ENCODE measurements at places on chromosomes 6 and 20.

GRCh38 chr20:53975761-53976160 lies 94.6 kb downstream of the BCAS1 start:
- no peak for DNase-seq

DNA sequence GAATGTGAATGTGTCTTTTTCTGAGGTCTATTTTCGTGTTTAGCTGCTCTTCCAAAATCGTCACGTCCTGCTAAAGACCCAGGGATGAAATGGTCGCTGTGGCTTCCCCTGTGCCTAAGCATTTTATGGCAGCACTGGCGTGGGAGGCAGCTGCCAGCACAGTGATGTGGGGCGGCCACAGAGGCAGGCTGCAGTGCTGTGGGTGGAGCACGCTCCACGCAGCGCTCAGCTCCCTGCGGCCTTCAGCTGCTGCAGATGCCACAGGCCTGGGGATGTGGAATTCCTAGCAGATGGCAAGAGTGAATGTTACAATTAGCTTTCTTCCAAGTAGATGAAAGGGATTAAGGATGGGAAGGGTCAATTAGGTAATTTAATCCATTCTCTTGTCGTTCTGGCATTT lies 242.6 kb downstream of the SMOC2 start:
- no peak for DNase-seq

- no peak for DNase-seq
Observed at GRCh38 chr20:58640446-58640845, 10.6 kb upstream of the STX16 start.

GRCh38 chr20:37828684-37829083 lies 74.2 kb upstream of the VSTM2L start:
- no peak for DNase-seq

- no peak for DNase-seq
Observed at GRCh38 chr20:54133434-54134427, 40.1 kb downstream of the CYP24A1 start.

- peak; percentile 62 for DNase-seq
Observed at GRCh38 chr20:50192364-50193198, 2.0 kb downstream of the CEBPB start.

DNA sequence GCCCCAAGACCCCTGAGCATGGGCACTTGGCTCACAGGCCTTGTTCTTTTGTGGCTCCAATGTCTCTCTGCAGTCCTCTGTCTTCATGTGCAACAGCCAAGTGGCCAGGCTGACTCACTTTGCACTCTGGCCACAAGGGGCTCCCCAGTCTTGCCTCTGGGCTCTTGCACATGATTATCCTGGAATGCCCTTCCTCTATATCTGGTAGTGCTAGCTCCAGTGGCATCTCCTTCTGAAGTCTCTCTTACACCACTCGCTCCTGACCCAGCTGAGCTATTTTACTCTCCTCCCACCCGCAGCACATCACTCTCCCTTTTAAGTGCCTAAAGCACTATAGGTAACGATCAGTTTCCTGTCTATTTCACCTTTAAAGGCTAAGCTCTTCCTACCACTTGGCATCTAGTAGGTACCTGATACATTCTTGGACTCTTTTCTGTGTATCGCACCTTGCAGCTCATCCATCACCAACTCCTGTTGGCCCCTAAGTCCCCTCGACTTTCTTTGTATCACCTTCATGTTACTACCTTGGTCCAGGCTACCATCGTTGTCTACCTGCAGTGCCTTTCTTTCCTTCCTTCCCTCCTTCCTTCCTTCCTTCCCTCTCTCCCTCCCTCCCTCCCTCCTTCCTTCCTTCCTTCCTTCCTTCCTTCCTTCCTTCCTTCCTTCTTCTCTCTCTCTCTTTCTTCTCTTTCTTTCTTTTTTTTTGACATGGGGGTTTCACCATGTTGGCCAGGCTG lies 211.9 kb upstream of the RNF24 start:
- DNase-seq = no peak

DNA sequence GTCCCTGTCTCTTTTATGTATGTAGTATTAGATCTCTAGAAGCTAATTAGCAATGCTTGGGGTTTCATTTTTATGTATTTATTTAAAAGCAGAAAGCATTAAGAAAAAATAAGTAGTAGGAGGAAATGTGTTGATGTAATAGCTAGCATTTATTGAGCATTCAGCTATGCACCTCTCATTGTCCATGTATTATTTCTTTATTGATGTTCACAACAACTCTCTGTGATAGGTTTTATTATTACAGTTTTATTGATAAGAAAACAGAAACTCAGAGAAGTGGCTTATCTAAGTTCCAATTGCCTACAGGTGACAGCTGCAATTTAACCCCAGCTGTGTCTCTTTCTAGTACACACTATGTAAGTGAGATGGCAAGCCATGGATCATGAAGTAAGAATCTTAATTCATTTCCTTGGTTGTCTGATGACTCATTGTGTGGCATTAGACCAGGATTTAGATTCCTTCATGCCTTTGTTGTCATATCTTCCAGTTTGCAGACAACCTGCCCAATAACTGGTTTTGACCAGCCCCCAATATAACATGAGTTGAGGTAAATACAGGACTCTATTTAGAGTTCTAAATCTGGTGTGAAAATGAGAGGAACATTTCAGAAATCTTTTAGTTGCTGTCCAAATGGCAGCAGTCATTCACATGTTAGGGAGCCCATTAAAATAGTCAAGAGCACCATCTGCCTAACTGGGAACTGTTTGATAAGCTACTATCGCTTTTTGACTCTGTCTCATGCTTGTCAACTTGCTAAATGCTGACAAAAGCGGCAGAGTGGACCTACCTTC lies 170.8 kb upstream of the PHACTR1 start:
- DNase-seq = no peak

DNA sequence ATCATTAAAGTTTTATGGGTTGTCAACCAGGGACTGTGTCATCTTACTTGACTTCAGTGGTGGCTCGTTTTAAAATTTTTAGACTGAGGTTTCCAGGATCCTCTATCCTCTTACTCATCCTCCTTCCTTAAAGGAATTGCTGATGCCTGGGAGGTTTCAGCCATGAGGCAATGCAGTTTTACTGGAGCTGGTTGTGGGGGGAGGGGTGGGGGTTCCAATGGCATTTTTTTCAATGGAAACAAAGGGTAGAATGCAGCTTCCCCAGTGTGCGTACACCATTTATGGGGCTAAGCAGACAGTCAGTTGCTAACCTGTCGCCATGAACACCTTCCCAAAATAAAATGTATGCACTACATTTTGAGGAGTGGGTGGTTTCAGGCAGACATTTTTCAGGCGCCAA lies 88.0 kb downstream of the METTL24 start:
- no peak for DNase-seq

- DNase-seq = no peak
Observed at GRCh38 chr6:20688710-20689500, 154.6 kb downstream of the CDKAL1 start.

DNA sequence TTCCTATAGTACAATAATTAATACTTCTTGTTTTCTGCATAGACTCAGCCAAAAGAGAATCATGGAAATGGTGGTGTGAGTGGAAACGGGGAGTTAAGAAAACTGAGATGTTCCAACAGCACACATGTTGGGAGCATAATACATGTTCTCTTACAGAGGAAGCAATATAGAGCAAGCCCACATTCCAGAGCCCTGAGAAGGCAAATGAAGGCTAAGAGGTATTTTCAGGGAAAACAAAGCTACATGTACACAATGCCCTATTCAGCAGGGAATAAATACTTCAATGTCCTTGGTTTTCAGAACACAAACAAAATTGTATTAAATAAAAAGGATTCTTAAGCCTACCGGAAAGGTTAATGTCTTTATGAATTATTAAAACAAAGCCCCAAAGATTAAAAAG lies 35.1 kb upstream of the SMIM8 start:
- no peak for DNase-seq

DNA sequence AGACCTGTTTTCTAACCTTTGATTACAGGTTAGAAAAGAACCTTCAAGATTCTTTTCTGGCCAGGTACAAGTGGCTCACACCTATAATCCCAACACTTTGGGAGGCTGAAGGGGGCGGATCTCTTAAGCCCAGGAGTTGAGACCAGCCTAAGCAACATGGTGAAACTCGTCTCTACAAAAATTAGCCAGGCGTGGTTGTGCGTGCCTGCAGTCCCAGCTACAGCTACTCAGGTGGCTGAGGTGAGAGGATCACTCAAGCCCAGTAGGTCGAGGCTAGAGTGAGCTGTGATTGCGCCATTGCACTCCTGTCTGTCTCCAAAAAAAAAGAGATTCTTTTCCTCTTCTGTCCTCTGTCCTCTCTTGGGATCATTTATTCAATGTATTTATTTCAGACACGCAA lies 14.5 kb downstream of the PPIL1 start:
- DNase-seq = no peak

GRCh38 chr6:24822696-24823095 lies 24.0 kb upstream of the ARMH2 start:
- no peak for DNase-seq

- DNase-seq = no peak
Observed at GRCh38 chr20:62642666-62643520, 590 bp downstream of the SLCO4A1 start.

DNA sequence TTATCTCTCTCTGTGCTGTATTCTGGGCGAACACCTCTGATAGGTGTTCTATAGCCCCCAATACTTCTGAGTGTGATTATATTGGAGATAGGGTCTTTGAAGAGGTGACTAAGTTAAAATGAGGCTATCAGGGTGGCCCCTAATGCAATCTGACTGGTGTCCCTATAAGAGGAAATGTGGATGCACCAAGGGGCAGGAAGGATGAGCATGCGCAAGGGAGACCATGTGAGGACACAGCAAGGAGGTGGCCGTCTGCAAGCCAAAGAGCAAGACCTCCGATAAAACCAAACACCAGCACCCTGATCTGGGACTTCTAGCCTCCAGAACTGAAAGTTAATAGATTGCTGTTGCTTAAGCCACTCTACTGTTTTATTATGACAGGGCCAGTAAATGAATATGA lies 69.2 kb downstream of the CHMP4B start:
- DNase-seq = no peak

DNA sequence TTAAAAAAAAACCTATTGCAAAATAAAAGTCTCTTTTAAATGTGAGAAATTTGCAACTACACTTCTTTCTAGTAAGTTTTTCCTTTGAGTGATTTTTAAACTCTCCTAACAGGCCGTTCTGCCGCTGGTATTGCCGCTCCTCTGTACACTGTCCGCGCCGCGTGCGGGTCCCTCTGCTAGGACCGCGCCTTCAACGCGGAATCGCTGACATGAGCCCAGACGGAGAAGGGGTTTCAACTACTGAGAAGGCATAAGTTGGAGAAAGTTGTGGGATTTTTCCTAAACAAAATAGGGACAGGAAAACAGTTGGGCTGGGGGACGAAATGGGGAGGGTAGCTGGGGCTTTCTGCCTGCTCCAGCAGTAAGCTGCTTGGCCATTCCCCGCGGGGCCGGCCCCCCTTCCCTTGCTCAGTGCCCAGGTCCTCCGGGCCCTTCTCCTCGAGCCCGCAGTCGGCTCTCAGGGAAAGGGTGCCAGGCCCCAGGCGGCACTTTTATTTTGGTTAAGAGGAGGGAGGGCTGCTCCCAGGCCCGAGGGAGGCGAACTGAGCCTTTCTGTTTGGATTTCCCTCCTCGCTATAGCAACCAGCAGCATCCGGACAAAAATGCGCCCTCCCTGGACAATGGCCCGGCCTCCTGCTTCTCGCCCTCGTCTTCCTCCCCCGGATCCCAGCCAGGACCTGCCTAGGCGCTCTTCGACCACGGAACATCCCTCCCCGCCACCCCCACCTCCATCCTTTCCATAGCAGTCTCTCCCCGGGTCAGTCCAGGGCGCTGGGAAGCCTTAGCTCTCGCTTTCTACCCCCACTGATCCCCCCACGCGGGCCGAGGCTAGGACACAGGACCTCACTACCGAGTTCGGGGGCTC lies 6.8 kb upstream of the POU3F2 start:
- no peak for DNase-seq

DNA sequence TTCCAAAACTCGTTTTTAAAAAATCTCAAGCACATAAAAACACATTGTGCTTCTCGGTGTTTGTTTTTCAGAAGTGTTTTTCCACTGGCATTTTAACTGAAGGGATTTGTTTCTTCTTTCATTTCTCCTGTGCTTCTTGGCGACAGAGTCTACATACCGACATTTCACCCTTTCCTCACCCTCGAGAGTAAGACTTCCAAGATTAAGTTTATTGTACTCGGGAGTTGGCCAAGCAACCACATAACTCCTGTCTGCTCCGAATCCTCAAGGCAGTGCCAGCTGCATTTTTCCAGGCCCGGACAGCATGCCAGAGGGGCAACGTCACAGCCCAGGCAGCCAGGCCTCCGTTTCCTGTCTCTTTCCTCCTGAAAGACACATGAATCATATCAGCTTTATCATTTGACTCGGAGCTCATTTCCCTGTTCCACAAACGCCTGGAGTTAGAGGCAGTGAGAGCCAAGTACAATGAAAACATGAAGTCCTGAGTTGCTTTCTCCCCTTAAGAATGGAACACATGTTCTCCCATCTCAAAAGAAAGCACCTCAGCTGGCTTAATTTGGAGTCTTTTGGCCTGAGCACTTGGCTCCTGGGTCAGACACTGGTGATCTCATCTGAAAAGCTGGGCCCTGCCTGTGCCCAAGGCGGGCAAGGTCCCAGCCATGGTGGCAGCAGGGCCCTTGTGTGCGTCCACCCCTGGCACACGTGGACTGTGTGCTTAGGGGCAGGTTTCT lies 23.2 kb upstream of the FAM50B start:
- no peak for DNase-seq

- no peak for DNase-seq
Observed at GRCh38 chr6:7546020-7546369, 4.5 kb downstream of the DSP start.

DNA sequence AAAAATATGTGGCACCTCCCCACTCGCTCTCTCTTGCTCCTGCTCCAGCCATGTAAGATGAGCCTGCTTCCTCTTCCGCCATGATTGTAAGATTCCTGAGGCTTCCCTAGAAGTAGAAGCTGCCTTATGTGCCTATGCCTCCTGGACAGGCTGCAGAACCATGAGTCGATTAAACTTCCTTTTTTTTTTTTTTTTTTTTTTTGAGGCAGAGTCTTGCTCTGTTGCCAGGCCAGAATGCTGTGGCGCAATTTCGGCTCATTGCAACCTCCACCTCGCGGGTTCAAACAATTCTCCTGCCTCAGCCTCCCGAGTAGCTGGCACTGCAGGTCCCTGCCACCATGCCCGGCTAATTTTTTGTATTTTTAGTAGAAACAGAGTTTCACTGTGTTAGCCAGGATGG lies 112.5 kb downstream of the FAM217A start:
- DNase-seq = no peak

DNA sequence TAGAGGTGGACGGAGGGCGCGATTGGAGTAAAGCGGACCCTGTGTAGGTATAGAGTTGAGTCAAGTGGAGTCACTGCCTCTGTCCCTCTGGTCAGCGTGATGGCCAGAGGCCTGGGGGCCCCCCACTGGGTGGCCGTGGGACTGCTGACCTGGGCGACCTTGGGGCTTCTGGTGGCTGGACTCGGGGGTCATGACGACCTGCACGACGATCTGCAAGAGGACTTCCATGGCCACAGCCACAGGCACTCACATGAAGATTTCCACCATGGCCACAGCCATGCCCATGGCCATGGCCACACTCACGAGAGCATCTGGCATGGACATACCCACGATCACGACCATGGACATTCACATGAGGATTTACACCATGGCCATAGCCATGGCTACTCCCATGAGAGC lies 479 bp downstream of the SLC39A7 start:
- DNase-seq = no peak

All from stimulated activated CD4-positive, alpha-beta T cell treated with anti-CD3 and anti-CD28 coated beads, Interleukin-1b, Interleukin-23, amount 100 ng/mL, for 1 hour (primary cell).